ENCODE measurements at places on chromosomes 7 and 10.

GRCh38 chr7:23475576-23475839, 5.2 kb upstream of the IGF2BP3 start:
- no peak for DNase-seq

GRCh38 chr7:81256991-81257390, 338.1 kb upstream of the SEMA3C start:
- DNase-seq: no peak

DNA sequence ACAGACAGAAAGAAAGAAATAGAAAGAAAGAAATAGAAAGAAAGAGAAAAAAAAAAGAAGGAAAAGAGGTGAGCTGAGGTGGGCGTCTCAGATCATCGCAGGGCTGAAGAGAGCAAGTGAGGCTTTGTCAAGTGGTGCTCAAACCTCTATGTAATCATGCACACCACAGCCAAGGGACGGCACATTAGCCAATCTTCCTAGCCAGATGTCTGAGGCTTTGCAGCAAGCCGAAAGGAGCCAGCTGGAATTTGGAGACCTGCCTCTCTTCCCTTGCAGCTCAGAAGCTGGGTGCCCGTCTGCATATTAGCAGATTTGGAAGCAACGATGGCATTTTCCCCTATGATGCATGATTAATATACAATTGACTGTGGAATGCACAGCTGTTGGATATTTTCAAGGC, 52.5 kb downstream of the ADRA2A start:
- DNase-seq: no peak

- no peak for DNase-seq
Observed at GRCh38 chr7:111711426-111712065, 149.3 kb upstream of the IMMP2L start.

DNA sequence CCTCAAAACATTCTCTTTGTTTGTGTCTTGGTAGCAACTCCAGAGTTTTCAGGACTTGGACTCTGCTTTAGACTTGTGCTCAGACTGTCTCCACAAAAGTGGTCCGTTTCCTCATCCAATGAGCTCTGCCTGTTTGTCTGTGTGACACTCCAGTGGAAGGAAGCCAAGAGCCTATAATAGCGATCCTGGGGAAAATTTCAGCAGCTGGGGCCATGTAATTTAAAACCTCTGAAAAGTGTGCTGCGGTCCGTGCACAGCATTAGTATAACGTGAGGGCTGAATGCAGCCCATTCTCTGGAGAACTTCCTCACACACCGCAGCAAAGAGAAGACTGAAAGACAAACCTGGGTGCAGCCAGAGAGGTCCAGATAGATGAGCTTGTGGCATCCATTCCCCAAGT, at the start of gene LRRC17:
LRRC17 (plus strand) TSS at position 259 of the 400 bp plus-strand sequence. CDS start 20,914 bp downstream, outside the sequence.
- no peak for DNase-seq

GRCh38 chr7:130356876-130357611, 12.4 kb downstream of the CPA5 start:
- DNase-seq: no peak

- DNase-seq: no peak
Observed at GRCh38 chr10:81541517-81541916, 333.5 kb upstream of the NRG3 start.

- no peak for DNase-seq
Observed at GRCh38 chr10:4316161-4316810, 509.7 kb upstream of the AKR1E2 start.

DNA sequence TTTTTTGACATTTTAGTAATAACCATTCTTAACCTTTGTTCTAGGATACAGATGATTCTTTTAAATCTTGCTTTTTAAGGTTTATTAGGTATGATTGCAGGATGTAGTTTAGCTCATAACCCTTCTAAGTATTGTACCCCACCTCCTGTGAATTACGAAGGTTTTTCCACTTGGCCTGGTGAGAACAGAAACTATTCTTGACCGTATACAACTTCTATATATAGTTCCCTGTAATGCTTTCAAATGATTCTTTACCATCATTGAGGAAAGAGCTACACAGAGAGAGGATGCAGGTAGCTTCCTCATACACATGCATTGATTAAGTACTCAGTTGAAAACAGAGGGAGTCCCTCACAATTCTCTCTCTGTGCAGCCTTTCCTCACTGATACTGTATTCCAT, 86.3 kb downstream of the PALS2 start:
- no peak for DNase-seq

DNA sequence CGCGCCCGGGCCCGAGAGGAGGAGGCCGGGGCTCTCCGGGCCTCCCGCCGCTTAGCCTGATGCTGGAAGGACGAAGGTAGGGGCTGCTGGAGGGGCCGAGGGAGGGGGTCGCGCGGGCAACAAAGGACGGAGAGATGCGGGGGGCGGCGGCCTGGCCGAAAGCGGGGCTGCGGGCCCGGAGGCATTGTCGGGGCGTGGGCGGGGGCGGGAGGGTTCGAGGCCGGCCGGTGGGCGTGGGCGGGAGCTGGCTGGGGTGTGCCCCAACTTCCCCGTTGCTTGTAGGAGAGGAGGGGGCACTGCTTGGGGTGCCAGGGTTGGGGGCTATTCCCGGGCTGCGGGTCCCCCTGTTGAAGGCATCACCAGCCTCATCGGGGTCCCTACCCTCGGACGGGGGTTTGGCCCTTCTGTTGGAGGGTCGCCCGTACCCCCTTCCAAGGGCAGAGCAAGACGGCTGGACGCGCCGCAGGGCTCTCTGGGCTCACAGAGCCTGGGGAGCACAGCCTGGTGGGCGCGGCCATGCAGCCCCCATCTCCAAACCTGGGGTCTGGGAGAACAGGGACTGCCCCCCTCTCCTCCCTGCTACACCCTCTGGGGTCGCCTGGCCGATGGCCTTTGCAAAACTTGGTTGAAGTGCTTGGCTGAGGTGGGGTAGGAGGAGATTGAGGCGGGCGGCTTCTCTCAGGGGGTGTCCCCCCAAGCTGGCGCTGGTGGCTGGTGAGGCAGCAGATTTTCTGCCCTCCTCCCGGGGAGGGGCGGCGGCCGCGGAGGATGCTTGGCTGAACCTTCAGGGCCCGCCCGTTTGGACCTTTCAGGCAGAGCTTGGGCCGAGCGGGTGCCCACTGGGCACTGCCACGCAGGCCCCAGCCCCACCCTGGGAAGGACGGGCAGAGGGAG, 699 bp downstream of the CLIP2 start:
- DNase-seq: no peak

- no peak for DNase-seq
Observed at GRCh38 chr10:33817605-33818004, 483.1 kb upstream of the NRP1 start.

- no peak for DNase-seq
Observed at GRCh38 chr10:69677985-69678654, 48.1 kb downstream of the FAM241B start.

GRCh38 chr10:60916025-60916424, 28.0 kb downstream of the RHOBTB1 start:
- DNase-seq: no peak

DNA sequence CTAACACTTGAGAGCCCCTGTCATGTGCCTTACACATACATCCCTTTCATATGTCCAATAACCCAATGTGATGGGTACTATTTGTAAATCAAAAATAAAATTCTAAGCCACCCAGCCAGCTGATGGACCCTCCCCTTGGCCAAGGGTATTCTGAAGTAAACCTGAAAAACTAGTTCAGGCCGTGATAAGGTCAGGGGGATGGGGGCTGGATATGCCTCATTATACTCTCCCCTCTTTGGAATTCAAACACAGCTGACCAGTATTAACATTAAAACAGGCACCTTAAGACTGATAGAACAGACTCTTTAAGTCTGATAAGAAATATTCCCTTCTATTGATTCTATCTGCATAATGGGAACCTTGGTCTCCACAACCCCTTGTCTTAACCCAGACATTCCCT, 51.9 kb downstream of the SLC16A9 start:
- no peak for DNase-seq

DNA sequence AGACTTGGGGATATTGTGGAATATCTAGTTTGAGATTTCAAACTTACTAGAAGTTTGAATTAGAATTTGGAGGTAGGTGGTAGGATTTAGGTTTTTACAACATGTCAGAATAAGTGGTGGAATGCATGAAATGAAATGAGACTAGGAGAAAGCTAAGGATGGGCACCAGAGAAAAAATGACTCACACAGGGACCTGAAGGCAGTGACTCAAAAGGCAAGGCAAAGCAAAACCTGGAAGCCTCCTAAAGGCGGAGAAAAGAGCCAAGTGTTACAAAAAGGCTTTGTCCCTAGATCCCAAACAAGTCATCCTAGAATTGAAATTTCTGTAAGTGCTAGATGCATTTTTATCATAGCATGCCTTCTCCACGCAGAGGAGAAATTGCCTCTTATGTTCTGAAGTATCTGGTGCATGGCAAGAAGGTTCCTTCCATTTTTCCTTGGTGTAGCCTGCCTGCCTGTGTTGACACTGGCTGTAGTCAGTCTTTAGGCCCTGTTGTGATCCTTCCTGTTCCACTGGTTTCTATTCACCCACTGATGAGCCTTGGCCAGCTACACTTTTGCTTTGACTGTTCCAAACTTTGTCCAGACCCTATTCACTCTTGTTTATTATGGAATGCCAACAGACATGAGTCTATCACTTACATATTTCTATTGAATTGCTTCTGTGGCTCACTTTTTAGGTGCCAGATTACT, 109.3 kb downstream of the ETV1 start:
- no peak for DNase-seq

- DNase-seq: no peak
Observed at GRCh38 chr7:73342645-73343044, 14.7 kb downstream of the FKBP6 start.

- no peak for DNase-seq
Observed at GRCh38 chr10:61356354-61356753, 96.8 kb downstream of the TMEM26 start.

- DNase-seq: no peak
Observed at GRCh38 chr7:101922631-101923601, 105.5 kb downstream of the CUX1 start.

DNA sequence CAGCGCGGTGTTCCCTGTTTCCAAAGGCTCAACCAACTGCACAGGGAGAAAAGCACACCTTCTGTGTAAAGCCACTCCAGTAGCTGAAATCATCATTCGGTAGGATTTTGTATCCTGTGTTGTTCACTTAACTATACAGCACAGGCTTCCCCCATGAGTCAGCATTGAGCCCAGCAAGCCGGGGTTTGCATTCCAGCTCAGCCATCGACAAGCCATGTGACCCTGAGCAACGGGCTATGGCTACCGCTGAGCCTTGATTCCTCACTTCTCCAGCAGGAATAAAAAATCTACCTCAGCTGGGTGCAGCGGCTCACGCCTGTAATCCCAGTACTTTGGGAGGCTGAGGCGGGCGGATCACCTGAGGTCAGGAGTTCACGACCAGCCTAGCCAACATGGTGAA, 44.1 kb upstream of the ATP6V0A4 start:
- DNase-seq: no peak

GRCh38 chr10:124997306-124997705, 55.4 kb downstream of the ZRANB1 start:
- no peak for DNase-seq

DNA sequence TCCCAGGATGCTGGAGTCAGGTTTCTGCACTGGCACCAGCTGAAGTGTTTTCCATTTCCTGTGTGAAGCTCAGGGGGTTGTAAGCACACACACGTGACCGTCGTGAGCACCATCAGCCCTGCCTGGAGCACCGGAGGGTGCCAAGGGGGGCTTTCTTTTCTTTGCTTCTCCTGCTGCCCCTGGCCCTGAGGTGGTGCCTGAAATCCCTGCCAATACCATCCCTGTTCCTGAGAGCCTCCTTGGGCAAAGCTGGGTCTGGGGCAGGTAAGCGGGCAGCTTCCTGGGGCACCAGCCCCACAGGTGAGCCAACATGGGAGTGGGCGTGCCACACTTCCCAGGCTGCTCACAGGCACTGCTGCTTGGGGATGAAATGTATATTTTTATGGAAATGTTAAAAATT, 593.6 kb downstream of the DNAJB6 start:
- no peak for DNase-seq

DNA sequence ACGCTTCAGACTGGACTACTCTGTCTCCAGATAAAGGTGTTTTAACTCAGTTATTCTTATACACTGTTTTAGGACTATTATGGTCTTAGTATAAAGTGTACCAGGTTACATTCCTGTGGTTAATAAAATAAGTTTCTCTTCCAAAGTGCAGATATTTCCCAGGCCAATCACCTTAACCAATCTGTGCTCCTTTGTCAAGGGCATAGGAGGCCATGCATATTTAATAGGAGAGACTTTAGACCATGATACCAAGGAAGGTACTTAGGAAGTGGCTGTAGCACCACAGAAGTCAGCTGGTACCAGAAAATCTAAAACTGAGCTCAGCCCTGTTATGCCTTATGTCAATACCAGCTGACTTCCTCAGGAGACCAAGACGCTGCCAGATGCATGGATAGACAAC, 226.5 kb upstream of the TMEM72 start:
- DNase-seq: no peak
